ENCODE measurements at places on chromosomes 12 and 14.
A peak's percentile ranks its signal among the peaks of the same experiment; 100 is the strongest.

DNA sequence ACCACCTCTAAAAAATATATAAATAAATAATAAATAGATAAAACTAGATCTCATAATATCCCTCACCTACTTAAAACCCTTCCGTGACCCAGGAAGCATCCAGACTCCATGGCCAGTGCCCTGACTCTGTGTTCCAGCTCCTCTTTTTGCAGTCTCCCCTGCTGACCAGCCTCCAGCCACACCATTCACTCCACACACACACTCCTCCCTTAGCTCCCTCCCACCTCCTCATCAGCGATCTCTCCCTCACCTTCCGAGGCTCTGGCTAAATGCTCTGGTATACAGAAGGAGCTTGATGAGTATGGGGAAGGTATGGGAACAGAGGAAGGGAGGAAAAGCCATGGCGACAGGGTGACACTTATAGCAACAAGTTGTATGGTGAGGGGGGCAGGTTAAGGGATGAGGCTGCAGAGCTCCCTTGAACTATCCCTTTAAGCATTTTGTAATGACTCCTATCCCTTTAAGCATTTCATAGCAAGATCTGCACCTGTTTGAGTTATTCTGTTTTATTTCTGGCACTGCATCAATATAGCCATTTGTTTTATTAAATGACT lies 26.1 kb upstream of the EIF4B start:
- no peak for DNase-seq

GRCh38 chr14:65492266-65492665 lies 79.7 kb downstream of the FUT8 start:
- DNase-seq = no peak

DNA sequence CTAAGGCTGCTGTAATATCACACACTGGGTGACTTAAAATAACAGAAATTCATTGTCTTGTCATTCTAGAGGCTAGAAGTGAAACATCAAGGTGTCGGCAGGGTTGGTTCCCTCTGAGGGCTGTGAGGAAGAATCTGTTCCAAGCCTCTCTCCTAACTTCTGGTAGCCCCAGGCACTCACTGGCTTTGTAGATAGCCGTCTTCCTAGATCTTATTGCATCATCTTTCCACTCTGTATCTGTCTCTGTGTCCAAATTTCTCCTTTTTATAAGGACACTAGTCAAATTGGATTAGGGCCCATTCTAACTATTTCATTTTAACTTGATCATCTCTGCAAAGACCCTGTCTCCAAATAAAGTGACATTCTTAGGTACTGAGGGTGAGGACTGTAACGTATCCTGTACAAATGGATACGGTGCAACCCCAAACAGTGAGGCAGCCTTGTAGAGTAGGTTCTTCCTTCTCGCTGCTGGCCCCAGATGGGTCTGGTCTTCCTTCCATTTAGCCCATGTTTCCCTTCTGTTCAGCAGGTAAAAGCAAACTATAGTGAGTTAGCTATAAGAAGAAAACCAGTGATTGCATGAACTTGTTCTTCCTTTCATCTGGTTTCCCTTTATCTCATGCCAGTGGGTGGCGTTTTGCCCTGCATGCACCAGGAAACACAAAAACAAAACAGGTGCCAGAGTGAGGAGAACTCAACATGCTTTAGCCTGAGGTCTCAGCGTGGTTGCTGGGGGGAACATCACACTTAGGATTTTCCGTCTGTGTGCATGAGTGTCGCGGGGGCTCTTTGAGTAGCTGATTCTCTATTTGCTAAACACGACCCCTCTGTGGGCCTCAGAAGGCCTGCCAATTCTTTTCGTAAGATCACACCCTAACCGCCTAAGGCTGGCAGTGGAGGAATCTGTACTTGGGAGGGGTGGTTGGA lies 19.5 kb downstream of the TTC9 start:
- peak; percentile 56 for DNase-seq

DNA sequence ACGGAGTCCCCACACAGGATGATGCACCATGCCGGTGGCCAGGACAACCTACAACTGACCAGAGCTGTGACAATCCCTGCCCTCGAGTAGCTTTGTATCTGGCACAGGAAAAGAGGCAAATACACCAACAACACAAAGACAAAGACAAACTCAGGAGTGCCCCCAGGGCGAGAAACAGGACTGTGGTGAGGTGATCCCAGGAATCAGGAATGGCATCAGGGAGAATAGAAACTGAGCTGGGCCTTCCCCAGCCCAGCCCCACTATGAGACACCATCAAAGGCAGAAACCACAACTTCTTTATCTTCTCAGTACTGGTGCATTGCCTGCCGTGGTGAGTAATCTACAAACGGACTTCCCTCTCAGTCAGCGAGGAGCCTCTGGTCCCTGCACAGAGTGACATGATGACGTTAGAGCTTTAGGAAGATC lies 157.7 kb downstream of the TTC7B start:
- no peak for DNase-seq

DNA sequence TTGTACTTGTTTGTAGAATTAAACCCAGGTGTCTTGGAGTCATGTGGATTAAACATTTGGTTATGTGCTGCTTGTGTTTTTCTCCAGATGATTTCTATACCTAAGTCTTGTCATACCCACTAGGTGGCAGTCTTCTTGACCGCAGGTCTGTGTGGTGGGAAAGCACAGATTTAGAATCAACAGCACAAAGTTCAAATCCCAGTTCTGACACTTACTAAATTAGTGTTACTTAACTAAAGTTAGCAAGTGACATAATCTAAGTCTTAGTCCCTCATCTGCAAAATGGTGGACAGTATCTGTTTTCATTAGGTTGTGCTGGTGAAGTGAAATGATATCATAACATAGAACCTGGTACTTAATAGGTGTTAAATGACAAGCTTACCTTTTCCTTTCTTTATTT lies 151.0 kb upstream of the ARHGAP5 start:
- DNase-seq = no peak

DNA sequence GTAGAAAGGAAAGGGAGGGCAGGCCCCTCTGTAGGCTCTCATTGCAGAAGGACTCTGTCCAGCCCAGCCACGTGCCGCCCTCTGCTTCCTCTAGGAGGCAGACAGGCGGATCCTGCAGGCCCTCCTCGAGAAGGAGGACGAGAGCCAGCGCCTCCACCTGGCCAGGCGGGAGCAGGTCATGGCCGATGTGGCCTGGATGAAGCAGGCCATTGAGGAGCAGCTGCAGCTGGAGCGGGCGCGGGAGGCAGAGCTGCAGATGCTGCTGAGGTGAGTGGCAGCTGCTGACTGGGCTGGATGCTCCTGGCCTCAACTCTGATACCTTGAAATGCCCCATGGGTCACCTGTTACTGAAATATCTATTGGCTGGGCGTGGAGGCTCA lies 10.9 kb downstream of the TCHP start:
- DNase-seq = peak; percentile 42

DNA sequence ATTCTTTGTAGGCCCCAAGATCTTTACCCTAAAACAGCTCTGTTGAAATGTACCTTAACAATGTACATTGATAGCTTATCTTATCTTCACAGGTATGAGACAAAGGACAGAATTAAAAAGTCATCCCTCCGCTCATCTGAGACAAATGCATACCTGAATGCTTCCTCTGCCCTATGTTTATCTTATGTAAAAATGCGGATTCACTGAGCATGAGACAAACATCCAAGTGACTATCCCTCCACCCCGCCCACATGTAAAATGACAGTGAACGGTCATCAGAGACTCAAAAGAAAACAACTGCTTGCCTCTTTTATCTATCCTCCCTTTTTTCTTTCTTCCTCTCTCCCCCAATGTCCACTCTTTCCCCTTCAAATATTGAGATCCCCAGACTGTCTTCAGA lies 37.2 kb upstream of the ZNF740 start:
- no peak for DNase-seq

DNA sequence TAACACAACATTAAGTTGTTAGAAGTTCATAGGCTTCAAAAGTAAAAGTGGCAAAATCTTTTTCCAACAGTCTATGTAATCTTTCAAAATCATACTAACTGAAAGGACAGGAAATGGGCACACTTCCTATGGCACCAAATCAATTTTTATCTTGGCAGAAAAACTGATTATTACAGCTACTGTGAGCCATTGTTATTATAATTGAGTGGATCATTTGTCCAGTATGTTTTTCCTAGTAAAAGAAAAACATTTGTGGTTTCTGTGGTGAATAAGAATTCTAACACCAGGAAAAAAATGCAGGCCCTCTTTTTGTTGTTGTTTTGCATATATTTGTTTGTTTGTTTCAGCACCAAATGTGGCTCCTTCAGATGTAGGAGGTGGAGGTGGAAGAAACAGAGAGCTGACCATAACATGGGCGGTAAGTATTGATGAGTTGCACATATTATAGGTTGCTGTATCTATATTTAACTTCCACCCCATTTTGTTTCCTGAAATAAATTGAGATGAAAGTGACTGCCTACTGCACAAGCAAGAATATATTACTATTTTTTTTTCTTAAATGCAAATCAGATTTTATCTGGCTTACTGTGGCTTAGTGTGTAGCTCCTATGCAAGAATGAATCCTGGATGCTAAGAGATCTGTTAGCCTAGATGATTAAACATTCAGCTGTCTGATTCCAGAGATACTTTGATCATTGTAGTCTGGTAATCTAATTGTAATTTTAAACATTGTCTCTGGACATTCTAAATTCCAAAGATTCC lies 174.1 kb upstream of the PDZRN4 start:
- DNase-seq = no peak

GRCh38 chr12:5780536-5780935 lies 164.5 kb downstream of the ANO2 start:
- DNase-seq = no peak

- DNase-seq = peak; percentile 75
These were observed 5.5 kb downstream of the CEP170B start for GRCh38 chr14:104870368-104871144.

- no peak for DNase-seq
These were observed 181.3 kb downstream of the GXYLT1 start for GRCh38 chr12:41963398-41963797.

GRCh38 chr12:123398177-123398549 lies 14.2 kb downstream of the KMT5A start:
- DNase-seq = no peak

- DNase-seq = no peak
These were observed 512 bp downstream of the ACTR10 start for GRCh38 chr14:58200480-58200841.

- DNase-seq = no peak
These were observed 26.7 kb downstream of the CLECL1 start for GRCh38 chr12:9706086-9706685.

DNA sequence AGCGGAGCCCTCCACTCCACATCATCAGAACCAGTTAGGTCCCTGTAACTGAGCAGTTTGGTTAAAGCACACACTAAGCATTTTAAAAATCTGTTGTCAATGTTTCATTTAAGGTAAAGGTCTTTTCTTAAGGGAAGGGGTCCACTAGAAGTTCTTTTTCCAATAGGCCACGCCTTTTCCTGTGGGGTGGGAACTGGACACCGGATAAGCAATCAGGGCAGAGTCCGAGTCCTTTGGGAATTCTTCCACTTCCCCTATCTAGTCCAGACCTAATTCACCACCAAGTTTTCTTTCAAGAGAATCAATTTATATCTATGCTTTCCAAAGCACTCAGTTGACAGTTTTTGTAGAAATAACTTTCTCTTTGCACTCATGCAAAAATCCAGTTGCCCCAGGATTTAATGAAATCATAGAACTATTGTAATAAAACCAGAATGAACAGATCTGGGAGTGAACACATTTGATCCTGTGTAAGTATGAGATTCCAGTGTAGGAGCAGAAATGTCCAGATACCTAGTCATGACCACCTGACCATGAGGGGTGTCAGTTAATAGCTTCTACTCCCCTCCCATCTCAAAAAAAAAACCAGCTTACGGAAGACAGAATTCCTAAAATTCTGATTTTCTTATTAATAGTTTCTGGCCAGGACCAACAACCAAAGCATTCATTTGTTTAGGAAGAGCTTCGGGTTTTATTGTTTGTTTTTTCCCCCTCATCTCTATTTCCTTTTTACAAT lies 11.7 kb downstream of the VPS37B start:
- DNase-seq = no peak

- no peak for DNase-seq
These were observed 197.5 kb downstream of the STXBP6 start for GRCh38 chr14:24852312-24853060.

- no peak for DNase-seq
These were observed 63.3 kb downstream of the ACSS3 start for GRCh38 chr12:81141217-81141616.

DNA sequence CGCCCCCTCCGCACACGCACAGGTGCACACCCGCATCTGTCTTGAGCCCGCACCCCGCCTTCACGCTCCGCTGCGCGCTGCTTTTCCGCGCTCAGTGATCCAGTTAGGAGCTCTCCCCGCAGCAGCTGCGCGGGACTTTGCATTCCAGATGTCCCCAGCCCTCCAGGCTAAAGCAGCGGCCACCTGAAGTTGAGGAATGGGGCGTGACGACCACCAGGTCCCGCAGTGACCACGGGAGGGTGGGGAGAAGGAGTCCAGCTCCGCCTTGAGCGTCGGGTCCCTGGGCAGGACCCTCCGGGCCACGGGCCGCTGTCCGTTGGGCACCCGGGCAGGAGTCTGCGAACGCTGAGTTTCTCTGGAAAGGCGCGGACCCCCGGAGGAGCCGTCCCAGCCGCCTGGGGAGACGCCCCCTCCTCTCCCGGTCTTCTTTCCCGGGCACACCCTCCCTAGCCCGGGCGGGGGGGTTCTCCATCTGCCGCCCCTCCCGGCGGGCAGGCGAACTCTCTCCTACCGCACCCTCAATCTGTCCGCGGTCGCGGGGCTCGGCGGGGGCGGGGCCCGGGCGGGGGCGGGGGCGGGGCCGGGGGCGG lies 334 bp upstream of the TMEM132C start:
- no peak for DNase-seq

GRCh38 chr14:96597680-96598079 lies 95.5 kb downstream of the PAPOLA start:
- DNase-seq = no peak

GRCh38 chr12:100554608-100555077 lies 18.8 kb upstream of the GAS2L3 start:
- no peak for DNase-seq

DNA sequence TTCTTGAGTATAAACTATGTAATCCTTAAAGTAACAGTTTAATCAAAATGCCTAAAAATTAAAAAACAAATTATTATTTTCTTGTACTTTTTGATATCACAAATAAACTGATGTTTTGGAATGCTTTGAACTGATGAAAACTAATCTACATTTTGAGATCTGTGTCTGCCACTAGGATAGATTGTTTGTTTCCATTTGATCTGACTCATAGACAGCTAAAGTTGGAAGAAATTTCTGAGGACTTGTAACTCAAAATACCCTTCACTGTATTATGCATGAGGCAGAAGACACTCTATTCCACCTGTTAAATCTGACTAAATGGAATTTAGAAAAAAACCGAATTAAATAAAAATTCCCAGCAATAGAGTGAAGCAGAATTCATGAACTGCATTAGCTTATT lies 1400.0 kb upstream of the FLRT2 start:
- DNase-seq = no peak

- DNase-seq = no peak
These were observed 1.0 kb downstream of the PRPF39 start for GRCh38 chr14:45084946-45085346.

DNA sequence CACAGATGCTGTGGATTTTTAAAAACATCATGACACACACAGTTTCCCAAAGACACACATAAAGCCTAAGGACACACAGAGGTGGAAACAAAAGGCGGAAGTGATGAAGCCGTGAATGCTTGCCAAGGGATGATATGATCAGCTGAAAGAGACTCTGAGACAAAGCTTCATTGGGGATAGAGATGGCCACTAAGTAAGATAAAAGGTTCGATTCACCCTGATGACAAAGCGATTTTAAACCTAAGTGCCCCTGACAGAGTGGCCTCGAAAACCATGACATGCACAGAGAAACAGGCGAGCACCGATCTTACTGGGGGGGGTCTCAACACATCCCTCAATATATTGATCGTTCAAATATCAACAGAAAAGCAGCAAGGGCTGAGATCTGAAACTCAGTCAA lies 20.3 kb upstream of the EIF5 start:
- no peak for DNase-seq

GRCh38 chr14:65620195-65620594 lies 207.7 kb downstream of the FUT8 start:
- DNase-seq = no peak

All from stimulated activated CD8-positive, alpha-beta memory T cell treated with anti-CD3 and anti-CD28 coated beads, Interleukin-4, amount 100 ng/mL, for 48 hours (primary cell).